ENCODE measurements at places on chromosomes 4 and X.
A peak's percentile ranks its signal among the peaks of the same experiment; 100 is the strongest.

DNA sequence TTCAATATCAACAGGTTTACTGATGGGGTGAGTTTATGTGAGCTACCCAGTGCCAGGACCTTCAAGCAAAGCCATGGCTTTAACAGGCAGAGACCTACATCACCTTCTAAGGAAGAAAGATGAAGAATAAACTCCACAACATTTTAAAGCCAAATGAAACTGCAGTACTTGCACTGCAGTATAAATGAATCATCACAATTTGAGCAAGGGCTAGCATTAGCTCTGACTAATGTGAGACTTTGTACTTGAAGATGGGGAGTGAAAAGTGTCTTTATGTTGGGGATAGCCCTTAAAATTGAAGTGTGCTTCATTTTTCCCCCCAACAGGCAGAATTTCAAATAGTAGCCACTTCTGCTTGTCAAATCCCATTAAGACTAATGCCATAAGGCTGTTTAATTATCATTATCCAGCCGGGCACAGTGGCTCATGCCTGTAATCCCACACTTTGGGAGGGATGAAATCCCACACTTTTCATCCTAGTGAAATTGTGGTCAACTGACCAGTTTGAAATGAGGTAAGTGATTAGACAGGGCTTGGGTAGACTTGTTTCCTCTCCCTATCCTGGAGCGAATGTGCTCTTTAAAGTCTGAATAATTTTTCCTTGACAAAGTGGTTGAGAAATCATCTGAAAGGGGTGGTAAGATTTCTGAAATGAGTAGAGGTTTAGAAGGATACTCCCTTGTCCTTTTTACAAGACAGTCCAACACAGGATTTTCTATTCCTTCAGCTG is 27.2 kb upstream of the GPR34 start:
- DNase-seq, result no peak

DNA sequence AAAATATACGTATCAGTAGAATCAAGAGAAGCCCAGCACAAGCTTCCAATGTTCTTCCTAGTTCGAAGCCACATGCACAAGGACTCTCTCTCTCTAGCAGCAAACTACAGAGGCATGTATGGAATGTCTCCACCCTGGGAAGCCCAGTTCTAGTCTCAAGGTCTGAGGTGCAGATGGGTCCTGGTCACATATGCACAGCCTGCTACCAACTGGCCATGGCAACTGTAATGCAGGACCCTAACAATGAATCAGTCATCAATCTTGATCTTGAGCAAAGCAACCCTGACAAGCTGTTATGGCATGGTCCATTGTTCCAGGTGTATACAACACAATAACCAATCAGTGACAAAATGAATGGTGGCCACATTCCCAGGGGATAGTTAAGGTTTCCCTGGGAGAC is 55.8 kb downstream of the MBNL3 start:
- DNase-seq, result no peak

GRCh38 chr4:73067971-73068394 is 1.5 kb downstream of the COX18 start:
- no peak for DNase-seq

- DNase-seq, result no peak
Measured at GRCh38 chrX:40460926-40461325, 119.8 kb upstream of the ATP6AP2 start.

DNA sequence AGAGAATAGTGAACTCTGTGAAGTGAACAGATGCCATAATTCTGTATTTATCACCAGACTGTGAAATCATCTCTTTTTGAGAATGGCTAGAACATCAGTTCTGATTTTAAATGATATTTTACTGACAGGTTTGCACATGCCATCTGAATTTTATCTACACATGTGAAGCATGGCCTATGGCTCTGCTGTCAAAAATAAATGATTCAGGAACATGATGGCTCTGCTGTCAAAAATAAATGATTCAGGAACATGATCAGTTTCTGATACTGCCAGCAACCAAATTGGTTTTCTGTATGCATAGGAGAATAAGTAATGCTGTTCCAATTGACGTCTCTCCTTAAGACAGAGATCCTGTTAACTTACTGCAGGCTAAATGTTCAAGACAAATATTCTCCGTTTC is 70.6 kb upstream of the TLL1 start:
- DNase-seq, result no peak

DNA sequence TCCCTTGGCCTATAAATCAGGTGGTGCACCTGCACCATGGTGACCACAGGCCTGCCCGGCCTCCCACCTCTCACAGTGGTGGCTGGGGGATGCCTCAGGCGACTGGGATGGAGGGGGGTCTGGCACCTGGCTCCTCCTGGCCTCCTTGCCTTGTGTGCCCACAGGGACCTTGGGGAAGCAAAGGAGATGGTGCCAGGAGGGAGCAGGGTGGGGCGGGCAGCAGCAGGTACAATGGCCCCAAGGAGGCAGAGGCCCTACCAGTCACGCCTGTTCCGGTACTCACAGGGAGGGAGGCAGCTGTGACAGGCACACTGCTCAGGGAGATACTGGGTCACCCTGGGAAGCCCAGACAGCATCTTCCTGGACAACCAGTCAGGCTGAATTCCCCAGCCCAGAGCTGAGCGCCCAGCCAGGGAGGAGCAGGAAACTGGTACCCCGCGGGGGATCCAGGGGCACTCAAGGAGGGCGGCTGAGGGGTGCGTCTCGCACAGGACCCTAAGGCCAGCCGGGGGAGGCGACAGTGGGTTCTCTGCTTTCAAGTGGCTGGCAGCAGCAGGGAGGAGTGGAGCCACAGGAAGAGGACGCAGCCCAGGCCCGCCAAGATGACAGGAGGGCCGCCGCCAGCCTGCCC is 1.2 kb upstream of the TREX2 start:
- no peak for DNase-seq

- DNase-seq, result no peak
Measured at GRCh38 chr4:182716192-182716591, 201.0 kb downstream of the DCTD start.

DNA sequence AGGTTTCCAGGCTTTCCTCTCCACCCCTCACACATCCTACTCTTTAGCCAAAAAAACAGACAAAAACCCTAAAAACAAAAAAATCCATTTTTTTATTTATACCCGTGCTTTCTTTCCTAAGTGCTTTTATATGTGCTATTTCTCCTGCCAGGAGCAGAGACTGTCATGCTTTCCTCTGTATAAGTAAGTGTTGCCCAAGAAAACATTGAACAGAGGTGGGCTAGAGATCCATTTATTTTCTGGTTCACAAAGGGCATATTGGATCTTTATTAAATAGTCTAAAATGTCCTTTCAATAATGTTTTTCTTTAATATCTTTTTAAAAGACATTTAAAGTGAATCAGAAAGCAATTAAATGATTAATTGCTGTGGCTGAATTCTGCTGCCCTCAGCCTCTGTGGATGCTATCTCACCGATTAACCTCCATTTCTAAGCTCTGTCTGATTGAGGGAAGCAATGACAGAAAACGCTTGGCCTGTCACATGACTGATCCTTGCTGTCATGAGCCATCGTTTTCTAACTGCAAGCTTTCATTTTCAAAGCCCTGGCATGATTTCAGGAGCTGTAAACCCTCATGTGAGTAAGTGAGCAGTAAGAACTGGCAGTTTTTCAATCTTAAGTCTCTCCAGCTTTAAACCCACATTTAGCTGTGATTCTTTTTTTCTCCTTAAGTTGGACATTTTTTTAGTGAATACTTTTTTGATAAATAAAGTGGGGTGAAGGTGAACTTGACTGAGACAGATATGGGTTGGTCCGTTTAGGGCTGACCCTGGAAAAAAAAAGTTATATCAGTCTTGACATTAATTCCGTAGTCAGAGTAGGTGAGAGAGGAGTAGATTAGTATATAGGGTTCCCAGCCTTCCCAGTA is 180.7 kb upstream of the PGRMC2 start:
- peak; percentile 5 for DNase-seq

DNA sequence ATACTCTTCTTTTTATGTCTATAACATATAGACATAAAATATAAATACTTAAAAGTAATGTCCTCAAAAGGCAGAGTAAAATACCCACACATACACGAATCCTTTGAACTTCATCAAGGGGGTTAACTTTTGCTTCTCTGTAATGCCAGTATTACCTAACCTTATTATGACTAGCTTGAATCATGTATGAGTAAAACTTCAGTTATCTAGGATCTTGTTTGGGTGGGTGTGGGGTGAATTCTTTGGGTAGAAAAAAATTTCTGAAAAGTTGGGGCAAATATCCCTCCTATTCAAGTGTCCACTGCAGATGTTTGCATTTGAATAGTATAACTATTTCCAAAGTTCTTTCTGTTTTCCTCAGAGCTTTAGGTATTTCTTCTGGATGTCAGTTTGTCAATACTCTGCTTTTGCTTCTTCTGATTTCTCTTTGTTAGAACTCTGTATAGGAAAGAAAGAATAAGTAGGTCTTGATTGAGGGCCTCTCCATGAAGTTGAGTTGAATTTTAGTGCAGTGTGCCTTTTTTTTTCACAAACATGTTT is 173.8 kb downstream of the ADGRL3 start:
- DNase-seq, result no peak

GRCh38 chr4:178752954-178753525 is 1310.8 kb upstream of the AGA start:
- DNase-seq, result no peak

- no peak for DNase-seq
Measured at GRCh38 chr4:186642530-186642929, 81.1 kb downstream of the FAT1 start.

DNA sequence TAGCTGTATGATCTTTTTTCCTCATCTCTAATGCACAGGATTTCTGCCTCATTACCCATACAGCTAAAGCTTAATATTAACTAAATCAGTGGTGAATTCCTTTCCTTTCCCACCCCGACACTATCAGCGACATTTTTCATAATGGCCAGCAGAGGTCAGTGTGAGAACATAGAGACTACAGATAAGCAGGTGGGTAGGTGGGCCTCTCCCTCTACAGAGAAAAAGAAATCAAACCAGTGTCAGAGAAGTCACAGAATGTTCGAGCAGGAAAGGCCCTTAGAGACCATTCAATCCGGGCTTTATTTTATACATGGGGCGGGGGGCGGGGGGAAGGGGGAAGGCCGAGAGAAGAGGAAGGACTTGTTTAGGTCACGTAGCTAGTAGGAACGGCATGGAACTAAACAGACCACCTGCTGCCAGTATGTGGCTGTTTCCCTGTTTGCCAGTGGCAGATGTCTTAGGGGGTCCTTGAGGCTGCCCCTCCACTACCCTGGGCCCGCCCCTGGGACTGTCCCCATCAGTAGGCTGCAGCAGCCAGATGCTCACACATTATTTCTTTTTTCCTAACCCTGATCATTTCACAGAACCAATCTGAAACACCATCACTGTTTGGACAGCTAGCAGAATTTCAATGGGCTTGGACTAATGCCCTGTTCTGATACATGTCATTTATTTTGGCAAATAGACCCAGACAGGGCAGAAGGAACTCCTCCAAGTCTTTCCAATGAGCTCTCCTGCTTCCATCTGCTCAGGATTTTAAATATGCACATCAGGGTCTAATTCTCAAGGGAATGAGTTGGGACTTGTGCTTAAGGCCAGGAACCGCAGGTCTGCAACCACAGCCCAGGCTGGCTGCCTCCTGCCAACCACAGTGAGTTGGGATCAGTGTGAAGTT is 133.4 kb downstream of the ATG4A start:
- no peak for DNase-seq

GRCh38 chrX:104166735-104167436 is 633 bp downstream of the FAM199X start:
- DNase-seq, result no peak

DNA sequence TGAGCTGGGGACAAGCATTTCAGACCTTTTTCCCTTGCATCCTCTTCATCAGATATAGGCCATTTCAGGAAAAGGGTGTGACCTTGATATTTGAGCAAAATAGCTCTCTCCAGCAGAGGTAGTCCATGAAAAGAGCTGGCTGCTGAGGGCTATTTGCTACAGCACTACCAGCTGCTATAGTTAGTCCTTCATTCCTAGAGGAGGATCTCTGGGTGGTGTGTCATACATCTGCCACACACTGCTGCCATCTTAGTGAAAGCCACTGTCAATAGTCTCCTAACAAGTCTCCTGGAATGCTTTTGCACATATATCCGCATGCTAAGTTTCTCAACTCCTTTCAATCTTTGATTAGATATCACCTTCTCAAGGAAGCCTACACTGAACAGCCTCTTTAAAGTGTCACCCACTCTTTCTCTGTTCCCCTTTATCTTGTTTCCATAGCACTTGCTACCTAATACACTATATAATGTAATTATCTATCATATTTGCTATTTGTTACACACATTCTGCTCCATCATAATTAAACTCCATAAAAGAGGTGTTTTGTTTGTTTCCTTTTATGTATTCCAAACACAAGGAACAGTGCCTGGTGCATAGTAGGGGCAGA is 131.9 kb downstream of the TBC1D19 start:
- no peak for DNase-seq

DNA sequence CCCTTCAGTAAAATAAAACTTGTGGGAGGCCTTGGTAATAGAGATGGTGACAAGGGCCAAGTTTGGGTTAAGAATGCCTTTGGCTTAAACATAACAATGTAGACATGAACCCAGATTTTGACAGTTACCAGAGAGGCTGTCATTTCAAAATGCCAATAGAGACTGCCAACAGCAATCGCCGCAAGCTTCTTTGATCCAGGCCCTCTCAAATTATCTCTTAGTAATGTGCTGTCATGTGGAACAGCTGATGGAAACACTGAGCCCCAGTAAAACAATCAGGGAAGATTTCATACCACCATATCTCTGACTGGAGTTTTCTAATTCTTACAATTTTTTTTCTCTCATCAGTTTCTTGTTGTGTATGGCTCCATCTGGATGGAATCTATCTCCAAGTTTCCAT is 80.5 kb downstream of the ZNF330 start:
- DNase-seq, result no peak

GRCh38 chr4:153933915-153934687 is 145.2 kb upstream of the SFRP2 start:
- DNase-seq, result no peak

DNA sequence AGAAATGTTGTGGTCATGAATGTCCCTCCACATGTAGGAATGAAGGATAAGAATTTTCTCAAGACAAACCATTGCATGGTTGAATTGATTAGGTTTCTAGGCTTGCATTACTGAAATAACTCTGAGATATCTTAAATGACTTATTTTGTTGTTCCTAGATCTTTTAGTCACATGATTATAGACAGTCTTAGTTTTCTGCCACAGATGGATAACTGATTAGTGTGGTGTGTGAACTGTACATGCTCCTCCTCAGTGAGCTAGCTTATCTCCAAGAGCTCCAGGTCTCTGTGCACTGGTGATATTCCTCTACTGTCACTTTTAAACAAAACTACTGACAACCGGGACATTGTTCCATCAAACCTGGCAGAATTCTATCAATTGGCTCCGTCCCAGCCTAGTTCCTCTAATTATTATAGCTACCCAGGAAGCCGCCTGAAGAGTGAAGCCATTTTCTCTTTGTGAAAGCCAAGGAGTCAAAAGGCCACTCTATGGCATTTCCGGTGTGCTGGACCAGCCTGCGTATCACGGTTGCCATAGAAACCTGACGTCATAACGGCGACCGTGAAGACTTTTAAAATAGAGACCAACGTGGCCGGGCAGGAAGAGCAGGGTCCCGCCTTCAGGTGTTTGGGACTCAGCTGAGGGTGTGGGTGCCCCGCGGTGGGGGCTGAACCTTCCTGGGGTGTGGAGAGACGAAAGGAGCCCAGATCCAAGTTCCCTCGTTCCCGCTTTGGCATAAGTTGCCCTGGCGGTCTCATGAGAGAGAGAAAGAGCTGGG is 28.1 kb downstream of the BEX3 start:
- DNase-seq, result peak; percentile 52

- no peak for DNase-seq
Measured at GRCh38 chrX:39869846-39870601, 227.7 kb downstream of the BCOR start.

Measured in DMS153 (cell line).